ENCODE measurements at places on chromosomes 2 and 18. TPM values are rescaled to one million over a fixed set of nuclear protein-coding genes. Genes with fewer than 3 reads are reported as not detected.

- no peak overlapping the region for H3K4me3 ChIP-seq
- DNase-seq = no peak
- no peaks in the 10 kb centered on the region for H3K36me3 ChIP-seq
- H3K4me1 ChIP-seq = no peaks in the 10 kb centered on the region
Measured at GRCh38 chr18:67425672-67426071, 90.8 kb downstream of the DSEL start.

DNA sequence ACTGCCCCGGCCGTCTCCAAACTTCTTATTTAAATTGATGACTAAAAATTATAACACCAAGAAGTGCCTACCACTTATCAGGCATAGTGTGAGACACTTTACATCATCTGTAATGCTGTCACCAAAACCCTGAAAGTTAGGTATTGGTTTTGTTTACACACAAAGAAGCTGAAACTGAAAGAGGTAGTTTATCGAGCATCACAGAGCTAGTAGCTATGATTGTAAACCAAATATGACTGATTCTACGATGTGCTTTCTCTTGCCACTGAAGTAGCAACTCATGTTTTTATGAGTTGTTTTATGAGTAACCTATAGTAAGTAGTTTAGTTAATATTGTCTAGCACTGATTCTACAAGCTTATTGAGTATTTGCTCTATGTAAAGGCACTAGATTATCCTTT lies 31.5 kb downstream of the DYNC1I2 start:
- H3K4me3 ChIP-seq = no peak overlapping the region
- H3K27me3 ChIP-seq = no peaks in the 10 kb centered on the region
- peaks cover 7% of the 10 kb centered on the region for H3K36me3 ChIP-seq
- no peak overlapping the region for H3K27ac ChIP-seq

DNA sequence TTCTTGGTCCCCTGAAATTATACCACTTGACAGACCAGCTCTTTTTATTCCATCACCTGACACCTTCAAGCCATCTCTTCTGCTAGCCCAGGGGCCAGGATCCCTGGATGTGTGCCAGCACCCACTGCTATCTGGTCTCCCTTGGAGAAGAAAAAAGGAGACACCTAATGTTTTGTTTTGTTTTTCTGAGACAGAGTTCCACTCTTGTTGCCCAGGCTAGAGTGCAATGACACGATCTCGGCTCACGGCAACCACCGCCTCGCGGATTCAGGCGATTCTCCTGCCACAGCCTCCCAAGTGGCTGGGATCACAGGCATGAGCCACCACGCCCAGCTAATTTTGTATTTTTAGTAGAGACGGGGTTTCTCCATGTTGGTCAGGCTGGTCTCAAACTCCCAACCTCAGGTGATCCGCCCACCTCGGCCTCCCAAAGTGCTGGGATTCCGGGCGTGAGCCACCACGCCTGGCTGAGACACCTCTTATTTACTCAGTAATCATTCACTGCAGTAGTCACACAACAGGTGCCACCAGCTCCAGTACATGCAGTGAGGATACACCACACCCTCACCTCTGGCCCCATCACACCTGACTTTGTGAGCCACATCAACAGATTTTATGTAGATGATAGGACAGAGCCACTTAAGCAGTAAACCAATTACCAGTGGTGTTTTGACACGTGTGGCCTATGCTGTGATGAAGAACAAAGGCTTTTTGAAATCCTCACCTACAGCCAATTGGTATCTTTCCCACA lies 42.8 kb upstream of the PCBP1 start:
- H3K27me3 ChIP-seq = no peaks in the 10 kb centered on the region
- peak overlapping the region; percentile 62 for H3K27ac ChIP-seq
- peaks cover 15% of the 10 kb centered on the region for H3K36me3 ChIP-seq
- H3K4me1 ChIP-seq = peaks cover 23% of the 10 kb centered on the region
- no peak for DNase-seq

ACMSD gene
- total RNA-seq = not detected

- no peak overlapping the region for H3K27ac ChIP-seq
- no peak for DNase-seq
- peaks cover 22% of the 10 kb centered on the region for H3K27me3 ChIP-seq
- H3K4me1 ChIP-seq = no peaks in the 10 kb centered on the region
- no peaks in the 10 kb centered on the region for H3K36me3 ChIP-seq
Measured at GRCh38 chr2:169315357-169315756, 47.0 kb downstream of the LRP2 start.

DNA sequence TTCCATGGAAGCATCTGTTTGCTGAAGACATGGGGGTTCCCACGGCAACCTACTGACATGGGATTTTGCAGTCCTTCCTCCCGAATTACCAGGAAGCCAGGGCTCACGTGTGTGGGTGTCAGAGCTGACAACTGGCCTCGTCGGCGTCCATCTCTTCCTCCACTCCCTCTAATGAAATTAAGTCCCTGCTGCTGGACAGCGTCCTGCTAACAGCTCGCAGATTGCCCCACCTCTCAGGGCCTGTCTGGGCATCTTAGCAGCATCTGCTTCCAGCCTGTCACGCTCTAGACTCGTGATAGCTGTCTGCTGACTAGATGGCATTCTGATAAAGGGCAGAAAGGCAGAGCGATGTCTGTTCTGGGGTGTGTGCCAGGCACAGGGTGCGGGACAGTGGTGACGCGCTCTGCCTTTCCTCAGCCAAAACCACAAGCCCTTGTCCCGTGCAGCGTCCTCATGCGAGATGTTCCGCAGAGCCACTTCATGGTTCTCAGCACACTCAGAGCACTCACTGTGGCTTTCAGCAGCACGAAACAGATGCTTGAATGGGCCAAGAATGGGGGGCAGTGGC lies 161.1 kb downstream of the ARL4C start:
- peaks cover 2% of the 10 kb centered on the region for H3K36me3 ChIP-seq
- H3K27me3 ChIP-seq = no peaks in the 10 kb centered on the region
- H3K4me3 ChIP-seq = no peak overlapping the region
- peak overlapping the region; percentile 48 for H3K27ac ChIP-seq
- H3K4me1 ChIP-seq = peaks cover 25% of the 10 kb centered on the region

GALNT3 gene
- total RNA-seq = 1.9 TPM

DNA sequence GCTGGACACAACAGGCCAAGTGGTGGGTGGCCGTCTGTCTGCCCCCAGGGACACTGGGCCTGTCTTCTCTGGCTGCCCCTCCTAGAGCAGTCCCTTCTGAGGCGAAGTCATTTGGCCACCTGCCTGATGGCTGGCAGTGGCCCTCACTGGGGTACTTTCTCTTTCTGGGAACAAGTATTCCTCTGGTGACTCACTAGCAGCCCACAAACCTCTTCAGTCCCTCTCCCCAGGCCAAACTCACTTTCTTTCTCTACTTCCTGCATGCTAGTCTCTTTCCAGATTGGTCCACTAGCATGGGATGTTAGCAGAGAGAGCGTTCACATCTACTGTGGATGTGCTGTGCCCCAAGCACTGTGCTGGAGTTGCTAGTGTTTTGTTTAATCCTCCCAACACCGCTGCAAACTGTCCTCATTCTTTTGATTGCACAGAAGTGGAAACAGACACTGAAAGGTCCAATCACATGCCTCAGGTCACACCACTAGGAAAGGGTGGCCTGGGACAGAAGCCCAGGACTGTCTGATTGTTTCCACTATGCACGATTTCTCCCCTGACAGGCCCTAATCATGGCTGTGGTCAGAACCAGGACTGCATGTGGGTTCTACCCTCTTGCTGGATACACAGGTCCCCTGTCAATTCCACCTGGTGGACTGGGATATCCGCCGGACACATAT lies 5.2 kb downstream of the DYSF start:
- no peaks in the 10 kb centered on the region for H3K36me3 ChIP-seq
- no peak overlapping the region for H3K27ac ChIP-seq
- no peak overlapping the region for H3K4me3 ChIP-seq
- no peak for DNase-seq
- H3K4me1 ChIP-seq = peaks cover 4% of the 10 kb centered on the region

MARS2 gene
- total RNA-seq = 16.7 TPM

DNA sequence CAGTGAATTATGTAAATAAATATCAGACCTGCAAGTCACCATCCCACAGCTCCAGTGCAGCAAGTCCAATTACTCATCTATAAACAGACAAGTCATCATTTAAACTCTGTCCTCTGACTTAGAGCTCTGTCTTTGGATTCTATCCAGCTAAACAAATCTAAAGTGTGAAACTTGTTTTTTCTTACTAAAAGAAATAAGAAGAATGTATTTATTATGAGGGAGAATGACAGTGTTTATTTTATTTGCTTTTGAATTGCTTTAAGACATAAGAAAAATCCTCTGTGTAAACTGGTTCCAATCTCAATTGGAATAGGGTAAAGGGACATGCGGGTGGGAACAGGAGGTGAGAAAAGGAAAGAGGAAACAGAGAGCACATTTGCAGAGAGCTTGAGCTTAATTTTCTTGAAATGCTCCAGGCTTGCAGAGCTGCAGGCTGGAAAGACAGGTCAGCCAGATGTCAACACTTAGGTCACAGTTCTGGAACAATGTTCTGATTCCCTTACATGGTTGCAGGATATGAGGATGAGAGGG lies 355.8 kb downstream of the MEIS1 start:
- H3K4me1 ChIP-seq = no peaks in the 10 kb centered on the region
- H3K36me3 ChIP-seq = no peaks in the 10 kb centered on the region
- no peaks in the 10 kb centered on the region for H3K27me3 ChIP-seq
- DNase-seq = no peak

UBE2F gene
- total RNA-seq = 96.5 TPM

CREG2 gene
- not detected for total RNA-seq

MPHOSPH10 gene
- total RNA-seq = 47.0 TPM

GRCh38 chr2:119744335-119744939 lies 15.3 kb upstream of the PTPN4 start:
- no peak for DNase-seq
- H3K27ac ChIP-seq = no peak overlapping the region
- no peak overlapping the region for H3K4me3 ChIP-seq
- H3K4me1 ChIP-seq = no peaks in the 10 kb centered on the region

EVA1A gene
- total RNA-seq = 0.43 TPM

DNA sequence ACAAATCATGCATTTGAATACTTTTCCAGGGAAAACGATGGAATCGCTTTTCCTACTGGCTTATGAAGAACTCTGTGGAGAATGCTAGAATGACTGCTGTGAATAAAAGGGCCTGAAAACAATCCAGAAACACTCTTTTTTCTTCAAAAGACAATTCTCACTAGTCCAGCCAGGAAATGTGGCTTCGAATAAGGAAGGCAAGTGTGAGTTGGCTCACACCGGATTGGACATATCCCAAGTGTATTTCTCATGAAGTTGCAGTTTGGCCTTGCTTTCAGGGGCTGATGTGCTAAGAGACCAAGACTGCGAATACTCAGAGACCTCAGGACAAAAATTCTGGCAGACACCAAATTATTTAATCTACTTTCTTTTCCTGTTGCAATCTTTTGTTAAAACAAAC lies 54.1 kb downstream of the FIGN start:
- H3K4me3 ChIP-seq = no peak overlapping the region
- H3K4me1 ChIP-seq = no peaks in the 10 kb centered on the region
- no peak overlapping the region for H3K27ac ChIP-seq
- H3K27me3 ChIP-seq = no peaks in the 10 kb centered on the region
- H3K36me3 ChIP-seq = no peaks in the 10 kb centered on the region
- no peak for DNase-seq

GRCh38 chr2:168643979-168644378 lies 158.5 kb upstream of the NOSTRIN start:
- peaks cover 9% of the 10 kb centered on the region for H3K36me3 ChIP-seq
- H3K4me3 ChIP-seq = no peak overlapping the region
- peaks cover 21% of the 10 kb centered on the region for H3K4me1 ChIP-seq
- no peak for DNase-seq
- no peaks in the 10 kb centered on the region for H3K27me3 ChIP-seq
- H3K27ac ChIP-seq = no peak overlapping the region

- no peaks in the 10 kb centered on the region for H3K4me1 ChIP-seq
- peaks cover 6% of the 10 kb centered on the region for H3K27me3 ChIP-seq
Measured at GRCh38 chr18:76713432-76713831, 108.9 kb upstream of the ZNF236 start.

GRCh38 chr18:64714086-64714485 lies 565.2 kb upstream of the LINC00305 start:
- no peak overlapping the region for H3K4me3 ChIP-seq
- DNase-seq = no peak
- no peaks in the 10 kb centered on the region for H3K4me1 ChIP-seq
- no peaks in the 10 kb centered on the region for H3K36me3 ChIP-seq
- no peaks in the 10 kb centered on the region for H3K27me3 ChIP-seq

LBH gene
- 130 TPM for total RNA-seq

GRCh38 chr2:99140056-99140859 lies 1.2 kb upstream of the C2orf15 start:
- H3K27me3 ChIP-seq = no peaks in the 10 kb centered on the region
- peaks cover 16% of the 10 kb centered on the region for H3K36me3 ChIP-seq
- DNase-seq = no peak
- peak overlapping the region; percentile 86 for H3K27ac ChIP-seq

MAP2 gene
- total RNA-seq = not detected

GRCh38 chr18:63578357-63578958 lies 8.7 kb upstream of the SERPINB13 start:
- DNase-seq = peak; percentile 28
- H3K4me1 ChIP-seq = no peaks in the 10 kb centered on the region
- no peaks in the 10 kb centered on the region for H3K36me3 ChIP-seq
- H3K27ac ChIP-seq = no peak overlapping the region

All from activated CD8-positive, alpha-beta T cell treated with anti-CD3 and anti-CD28 coated beads for 36 hours (primary cell).